ENCODE measurements at places on chromosomes 3 and 15.

DNA sequence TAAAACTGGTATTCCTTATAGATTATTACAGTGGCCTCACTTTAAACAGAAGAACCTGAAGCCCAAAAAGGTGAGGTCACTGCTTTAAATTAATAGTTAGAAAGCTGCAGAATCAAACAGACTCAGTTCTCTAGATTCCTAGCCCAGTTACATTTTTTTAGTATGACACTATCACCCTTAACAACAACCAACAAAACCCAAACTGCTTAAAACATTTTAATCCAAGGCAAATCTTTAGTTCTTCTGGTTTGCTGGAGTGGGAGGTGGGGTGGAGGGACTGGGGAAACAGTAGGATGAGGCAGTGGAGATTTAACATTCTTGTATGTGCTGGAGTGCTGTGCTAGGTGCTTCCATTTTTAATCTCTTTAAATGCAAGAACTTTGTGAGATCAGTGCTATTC lies 631.6 kb upstream of the KCNMB2 start:
- no peak for DNase-seq

GRCh38 chr15:42608752-42609488 lies 33.5 kb downstream of the STARD9 start:
- no peak for DNase-seq

DNA sequence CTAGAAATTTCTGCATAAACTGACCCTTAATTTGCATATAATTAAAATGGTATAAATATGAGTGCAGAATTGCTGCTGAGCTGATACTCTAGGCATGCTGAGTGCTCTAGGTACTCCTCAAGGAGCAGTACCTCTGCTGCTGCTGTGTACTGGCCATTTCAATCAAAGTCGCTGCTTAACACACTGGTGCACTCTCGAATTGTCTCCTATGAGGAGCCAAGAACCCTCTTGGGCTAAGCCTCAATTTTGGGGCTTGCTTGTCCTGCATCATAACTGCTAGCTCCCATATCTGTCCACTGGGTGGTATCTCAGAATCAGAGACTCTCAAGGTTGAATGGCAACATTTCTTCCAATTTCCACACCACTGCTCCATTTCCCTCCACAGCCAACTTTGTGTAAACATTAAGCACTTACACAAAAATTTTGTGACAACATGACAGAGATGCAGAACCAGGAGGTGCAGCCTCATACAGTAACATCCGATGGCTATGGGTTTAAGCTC lies 82.5 kb downstream of the XXYLT1 start:
- no peak for DNase-seq

GRCh38 chr3:134087060-134087974 lies 57.6 kb upstream of the SLCO2A1 start:
- no peak for DNase-seq

GRCh38 chr3:146390957-146391356 lies 78.4 kb downstream of the PLSCR2 start:
- DNase-seq, result no peak

DNA sequence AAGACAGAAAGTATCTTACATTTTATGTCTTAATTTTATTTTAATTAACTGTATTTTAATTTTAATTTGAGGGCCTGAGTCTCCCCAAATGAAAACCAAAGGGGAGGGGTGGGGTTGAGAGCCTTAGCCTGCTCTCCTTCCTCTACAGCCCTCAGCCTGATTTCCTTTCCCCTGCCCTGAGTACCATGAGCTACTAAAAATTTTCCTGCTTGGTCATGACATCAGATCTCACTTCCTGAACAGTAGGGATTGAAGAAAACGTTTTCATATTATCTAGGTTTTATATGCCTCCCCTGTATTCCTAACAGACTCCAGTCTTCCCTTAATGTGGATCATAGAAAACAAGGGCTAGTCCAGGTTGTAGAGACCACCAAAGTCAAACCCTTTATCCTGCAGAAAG lies 133.9 kb downstream of the MYLK start:
- no peak for DNase-seq

DNA sequence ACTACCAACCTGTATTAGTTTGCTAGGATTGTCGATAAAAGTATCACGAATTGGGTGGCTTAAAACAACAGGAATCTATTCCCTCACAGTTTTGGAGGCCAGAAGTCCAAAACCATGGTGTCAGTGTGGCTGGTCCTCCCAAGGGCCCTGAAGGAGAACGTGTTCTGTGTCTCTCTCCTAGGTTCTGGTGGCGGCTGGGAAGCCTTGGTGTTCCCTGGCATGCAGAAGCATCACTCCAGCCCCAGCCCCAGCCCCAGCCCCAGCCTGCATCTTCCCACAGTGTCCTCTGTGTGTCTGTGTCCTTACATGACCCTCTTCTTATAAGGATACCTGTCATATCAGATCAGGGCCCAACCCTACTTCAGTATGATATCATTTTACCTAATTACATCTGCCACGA lies 272.5 kb upstream of the LYSMD4 start:
- DNase-seq, result no peak

GRCh38 chr3:119420196-119420595 lies 43.2 kb downstream of the TMEM39A start:
- DNase-seq, result peak; percentile 41

GRCh38 chr3:119911748-119912147 lies 129.8 kb downstream of the NR1I2 start:
- no peak for DNase-seq

- DNase-seq, result peak; percentile 70
Measured at GRCh38 chr3:189710620-189711402, 79.6 kb downstream of the TP63 start.

Data from iPS-NIHi11 (cell line).